ENCODE measurements at places on chromosomes 7 and 10.

DNA sequence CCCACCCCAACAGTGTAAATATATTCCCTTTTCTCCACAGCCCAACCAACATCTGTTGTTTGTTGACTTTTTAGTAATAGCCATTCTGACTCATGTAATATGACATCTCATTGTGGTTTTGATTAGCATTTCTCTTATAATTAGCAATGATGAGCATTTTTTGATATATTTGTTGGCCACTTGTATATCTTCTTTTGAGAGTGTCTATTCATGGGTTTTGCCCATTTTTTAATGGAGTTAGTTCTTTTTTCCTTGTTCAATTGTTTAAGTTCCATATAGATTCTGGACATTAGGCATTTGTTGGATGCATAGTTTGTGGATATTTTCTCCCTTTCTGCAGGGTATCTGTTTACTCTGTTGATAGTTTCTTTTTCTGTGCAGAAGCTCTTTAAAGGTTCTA is 340.1 kb downstream of the NXPH1 start:
- no peak for DNase-seq

- no peak for DNase-seq
Measured at GRCh38 chr7:135650831-135651573, 11.3 kb upstream of the STMP1 start.

GRCh38 chr10:113853578-113854012 is 287 bp downstream of the DCLRE1A start:
- DNase-seq = no peak

- no peak for DNase-seq
Measured at GRCh38 chr10:34809796-34810195, 5.3 kb downstream of the PARD3 start.

DNA sequence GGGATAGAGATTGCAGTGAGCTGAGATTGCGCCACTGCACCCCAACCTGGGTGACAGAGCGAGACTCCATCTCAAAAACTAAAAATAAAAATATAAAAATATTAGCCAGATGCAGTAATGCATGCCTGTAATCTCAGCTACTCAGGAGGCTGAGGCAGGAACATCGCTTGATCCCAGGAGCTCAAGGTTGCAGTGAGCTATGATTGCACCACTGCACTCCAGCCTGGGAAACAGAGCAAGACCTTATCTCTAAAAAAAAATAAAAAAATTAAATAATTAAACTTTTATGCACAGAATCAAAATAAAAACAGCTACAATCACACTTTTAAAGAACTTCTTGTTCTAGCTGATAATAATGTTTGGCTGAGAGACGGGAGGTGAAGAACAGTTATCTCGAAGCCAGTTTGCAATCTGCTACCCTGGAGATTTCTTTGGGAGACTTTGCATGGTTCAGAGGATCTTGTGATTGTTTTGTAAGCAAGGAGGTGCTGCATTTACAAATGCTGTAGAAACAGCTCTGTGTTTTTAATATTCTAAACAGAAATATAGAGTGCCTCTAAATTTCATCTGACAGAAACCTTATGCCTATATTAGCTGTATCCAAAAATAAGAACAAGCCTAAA is 19.9 kb upstream of the MACROH2A2 start:
- no peak for DNase-seq

GRCh38 chr7:28548416-28548815 is 136.1 kb downstream of the CREB5 start:
- no peak for DNase-seq

DNA sequence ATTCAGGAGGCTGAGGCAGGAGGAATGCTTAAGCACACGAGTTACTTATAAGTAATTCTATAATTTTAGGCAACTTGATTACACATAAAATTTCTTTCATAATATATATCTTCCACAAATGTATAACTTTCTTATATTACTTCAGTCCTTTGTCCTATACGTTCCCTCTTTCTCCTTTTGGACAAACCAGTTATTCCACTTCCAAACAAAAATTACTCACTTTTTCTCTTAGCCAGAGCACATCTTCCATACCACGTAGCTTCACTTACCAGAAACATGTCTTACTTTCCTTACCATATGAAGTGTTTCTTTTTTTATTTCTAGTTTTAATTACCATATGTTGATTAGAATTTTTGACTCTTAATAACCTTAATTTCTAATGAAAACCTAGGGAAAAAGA is 64.6 kb downstream of the ARL5B start:
- DNase-seq = no peak

- DNase-seq = no peak
Measured at GRCh38 chr7:34309116-34309515, 348.9 kb upstream of the NPSR1 start.

DNA sequence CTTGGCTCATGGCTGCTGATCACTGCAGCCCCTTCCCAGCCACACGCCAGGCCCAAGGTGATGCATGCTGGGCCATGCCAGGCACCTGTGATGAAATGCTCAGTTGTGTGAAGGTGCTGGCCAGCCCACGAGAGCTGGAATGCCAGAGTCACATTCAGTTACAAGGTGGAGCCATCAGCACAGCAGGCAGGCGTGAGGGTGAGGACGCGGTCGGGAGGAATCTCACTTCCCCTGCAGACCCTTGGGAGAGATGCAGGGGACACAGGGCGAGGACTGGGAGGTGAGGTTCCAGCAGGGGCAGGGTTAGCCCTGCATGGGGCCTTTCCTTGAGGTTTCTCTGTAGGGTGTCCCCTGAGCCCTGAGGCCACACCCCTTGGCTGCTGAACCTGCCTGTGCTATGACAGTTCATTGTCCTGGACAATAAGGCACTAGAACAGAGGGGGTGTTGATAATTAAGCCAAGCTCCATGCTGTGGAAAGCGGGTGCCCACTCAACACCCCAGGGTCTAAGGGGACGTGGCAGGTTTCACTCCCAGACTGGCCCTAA is 82.4 kb downstream of the ADARB2 start:
- no peak for DNase-seq

- no peak for DNase-seq
Measured at GRCh38 chr10:72691470-72691862, 477 bp upstream of the MCU start.

GRCh38 chr10:24730811-24731210 is 7.1 kb upstream of the ARHGAP21 start:
- no peak for DNase-seq

DNA sequence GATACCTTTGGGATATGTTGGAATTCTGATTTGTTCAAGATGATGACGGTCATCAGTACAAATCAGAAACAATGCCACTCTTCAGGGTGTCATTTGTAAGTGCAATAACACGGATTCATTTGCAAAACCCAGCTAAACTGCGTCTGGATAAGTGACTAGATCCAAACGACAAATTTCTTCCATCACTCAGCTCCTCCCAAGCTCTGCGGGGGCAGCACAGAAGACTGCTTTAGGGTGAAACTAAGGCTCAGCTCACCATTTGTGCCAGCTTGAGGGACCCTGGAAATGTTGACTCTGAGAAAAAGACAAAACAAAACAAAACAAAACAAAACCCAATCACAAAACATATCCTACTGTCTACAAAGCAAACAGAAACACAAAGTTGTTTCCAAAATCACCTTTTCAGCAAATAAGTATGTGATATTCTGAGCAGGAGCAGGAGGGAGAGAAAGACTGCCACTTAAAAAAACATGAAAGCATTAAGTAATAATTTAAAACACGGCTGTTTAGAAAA is 8.0 kb downstream of the EVX1 start:
- DNase-seq = no peak

DNA sequence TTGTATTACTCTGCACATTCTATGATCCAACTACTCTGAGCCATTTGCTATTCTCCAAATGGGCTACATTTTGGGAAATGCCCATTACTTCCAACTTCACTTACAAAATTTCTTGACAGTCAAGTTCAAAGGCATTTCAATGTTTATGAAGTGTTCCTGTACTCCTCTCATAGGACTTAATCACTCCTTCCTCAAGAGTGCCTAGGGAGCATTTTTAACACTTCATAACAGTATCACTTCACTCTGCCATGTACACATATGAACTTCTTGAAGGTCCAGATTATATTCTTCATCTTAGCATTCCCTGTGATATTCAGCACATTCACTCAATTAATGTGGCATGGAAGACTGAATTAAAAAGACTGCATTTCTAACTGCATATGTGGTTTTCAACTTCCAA is 21.6 kb downstream of the OSBPL3 start:
- no peak for DNase-seq

DNA sequence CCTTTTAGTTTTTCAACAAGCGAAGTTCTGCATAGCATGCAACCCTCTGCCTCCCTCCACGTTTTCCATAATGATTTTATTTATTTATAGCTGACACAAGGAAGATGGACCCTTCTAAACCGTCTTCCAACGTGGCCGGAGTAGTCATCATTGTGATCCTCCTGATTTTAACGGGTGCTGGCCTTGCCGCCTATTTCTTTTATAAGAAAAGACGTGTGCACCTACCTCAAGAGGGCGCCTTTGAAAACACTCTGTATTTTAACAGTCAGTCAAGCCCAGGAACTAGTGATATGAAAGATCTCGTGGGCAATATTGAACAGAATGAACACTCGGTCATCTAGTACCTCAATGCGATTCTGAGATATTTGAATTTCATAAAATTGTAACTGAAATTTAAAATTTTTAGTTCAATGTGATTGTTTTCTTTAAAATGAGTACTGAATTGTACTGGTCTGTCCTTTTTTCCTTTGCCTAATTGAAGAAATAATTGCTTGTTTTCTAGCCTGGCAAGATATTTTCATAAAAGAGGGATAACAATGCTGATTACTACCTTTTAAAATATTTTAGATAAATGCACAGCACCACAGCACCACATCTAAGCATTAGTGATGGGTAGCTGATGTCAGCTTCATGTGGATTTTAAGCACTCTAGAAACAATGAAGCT is 41.5 kb upstream of the SLC39A12 start:
- no peak for DNase-seq

DNA sequence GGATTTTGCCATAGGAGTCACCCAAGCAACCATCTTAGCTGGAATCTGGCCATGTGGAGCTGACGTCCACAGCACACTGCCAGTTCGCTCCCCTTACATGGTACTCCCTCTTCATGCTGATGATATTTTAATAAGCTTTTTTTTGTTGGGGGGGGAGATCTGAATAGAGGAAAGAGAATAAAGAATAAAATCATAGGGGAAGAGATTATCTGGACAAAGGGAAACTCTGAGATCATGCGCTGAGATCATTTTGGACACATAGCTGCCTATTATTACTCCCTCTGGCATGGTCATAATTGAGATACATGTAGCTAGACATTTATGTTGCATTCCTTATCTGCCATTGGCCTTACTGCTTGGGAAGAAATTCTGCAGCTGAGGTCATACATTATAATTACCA is 282.7 kb downstream of the HTR7 start:
- no peak for DNase-seq

- no peak for DNase-seq
Measured at GRCh38 chr7:44566680-44567079, 7.0 kb downstream of the DDX56 start.

- no peak for DNase-seq
Measured at GRCh38 chr10:70528741-70529362, 50.3 kb downstream of the PALD1 start.

GRCh38 chr7:132709971-132710567 is 133.8 kb upstream of the PLXNA4 start:
- peak; percentile 16 for DNase-seq

DNA sequence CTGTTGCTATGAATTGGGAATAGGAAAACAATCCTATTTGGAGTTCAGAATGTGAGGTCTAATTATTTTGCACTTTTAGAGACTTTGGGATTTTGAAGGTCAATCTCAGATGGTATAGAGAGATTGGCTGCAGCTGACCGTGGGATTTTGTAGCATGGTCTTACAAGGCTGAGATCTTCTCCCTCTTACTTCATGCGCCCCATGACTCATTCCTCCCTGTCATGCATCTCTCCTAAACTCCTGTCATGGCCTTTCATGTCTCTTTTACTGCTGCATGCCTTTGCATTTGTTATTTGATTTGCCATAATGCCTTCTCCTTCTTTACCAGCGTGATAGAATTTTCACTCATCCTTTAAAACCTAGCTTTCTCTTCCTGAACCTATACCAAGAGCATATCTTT is 133.1 kb downstream of the BBS9 start:
- no peak for DNase-seq

DNA sequence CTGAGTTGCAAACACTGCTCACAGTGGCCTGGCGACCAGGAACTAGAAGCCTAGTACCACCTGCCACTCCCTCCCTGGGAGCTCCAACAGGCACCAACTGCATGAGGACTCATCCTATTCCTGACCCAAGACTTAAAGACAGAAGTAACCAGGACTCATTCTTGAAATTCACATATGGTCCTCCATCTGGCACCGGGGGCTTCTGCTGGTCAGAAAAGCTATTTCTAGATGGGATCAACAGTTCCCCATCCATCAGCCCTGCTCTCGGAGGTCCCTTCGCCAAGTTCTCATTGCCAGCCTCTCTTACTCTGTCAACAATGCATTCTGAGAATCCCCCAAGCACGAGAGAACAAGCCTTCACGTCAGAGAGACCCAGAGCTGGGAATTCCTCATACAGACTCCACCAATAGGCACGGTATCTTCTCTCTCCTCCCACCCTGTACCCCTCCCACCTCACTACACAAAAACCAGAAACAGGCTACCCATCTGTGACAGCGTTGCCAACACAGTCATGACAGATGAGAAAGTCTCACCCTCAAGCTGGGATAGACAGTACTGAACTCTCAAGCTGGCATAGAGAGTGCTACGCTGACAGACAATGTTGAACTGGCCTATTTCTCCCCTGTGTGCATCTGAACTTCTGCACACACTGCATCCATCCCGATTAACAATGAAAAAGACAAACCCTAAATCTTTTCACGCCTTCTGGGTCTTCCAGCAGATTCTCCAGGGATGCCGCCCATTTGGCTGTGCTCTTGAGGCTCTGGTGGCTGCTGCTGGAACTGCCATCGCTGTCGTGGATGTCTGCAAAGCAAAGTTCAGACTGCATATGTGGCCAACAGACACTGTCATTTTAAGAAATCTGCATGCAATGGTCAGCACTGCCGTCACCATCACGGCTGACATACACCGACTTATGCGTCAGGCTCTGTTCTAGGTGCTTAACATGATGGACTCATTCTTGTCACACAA is 15.6 kb downstream of the RGS10 start:
- DNase-seq = no peak

GRCh38 chr10:24360282-24361127 is 151.6 kb downstream of the KIAA1217 start:
- DNase-seq = no peak

DNA sequence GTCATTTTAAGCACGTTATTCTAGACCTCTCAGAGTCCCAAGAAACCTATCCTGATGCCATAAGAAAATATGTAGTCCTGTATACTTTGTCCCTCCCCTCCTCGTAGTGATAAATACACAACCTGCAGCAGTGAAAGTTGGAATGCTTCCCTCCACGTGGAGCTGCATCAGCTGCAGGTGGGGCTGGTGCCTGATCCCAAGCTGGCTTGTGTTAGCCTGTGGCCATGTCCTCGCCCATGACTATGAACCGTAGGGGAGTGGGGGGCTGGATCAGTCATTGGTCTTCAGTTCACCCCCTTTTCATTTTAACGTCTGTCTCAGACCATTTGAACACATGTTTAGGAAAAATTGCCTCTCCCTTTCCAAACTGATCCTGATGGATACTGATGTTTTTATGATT is 171.4 kb upstream of the HABP2 start:
- no peak for DNase-seq

DNA sequence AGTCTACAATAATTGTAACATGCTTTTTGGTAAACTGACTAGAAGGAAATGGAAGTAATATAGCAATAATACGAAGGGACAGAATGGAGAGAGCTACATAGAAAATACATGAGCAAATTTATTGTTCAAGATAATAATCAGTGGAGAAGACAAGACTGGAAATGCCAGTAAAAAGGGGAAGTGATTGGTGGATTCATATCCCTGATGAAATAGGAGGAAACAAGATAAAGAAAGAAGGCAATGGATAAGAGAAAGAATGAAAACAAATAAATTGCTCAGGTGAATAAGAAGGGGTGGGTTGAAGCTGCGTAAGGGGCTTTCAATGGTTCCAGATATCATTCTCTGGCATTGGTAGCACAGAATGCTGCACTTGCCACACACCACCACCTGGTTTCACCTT is 135.9 kb downstream of the LRRN3 start:
- DNase-seq = no peak

Data from CD4-positive, alpha-beta T cell treated with Interleukin-15 for 4 hours (primary cell).